ENCODE measurements at places on chromosomes 1 and 21. TPM values are rescaled to one million over a fixed set of nuclear protein-coding genes. Genes with fewer than 3 reads are reported as not detected.
A peak's percentile ranks its signal among the peaks of the same experiment; 100 is the strongest.

The DIPK1A gene
- total RNA-seq = 12.7 TPM

- no peak overlapping the region for H3K4me3 ChIP-seq
- DNase-seq = no peak
- no peaks in the 10 kb centered on the region for H3K36me3 ChIP-seq
- no peak overlapping the region for H3K27ac ChIP-seq
These were observed 97.3 kb downstream of the PSMG1 start for GRCh38 chr21:39085843-39086405.

- H3K36me3 ChIP-seq = no peaks in the 10 kb centered on the region
- no peak overlapping the region for H3K4me3 ChIP-seq
- no peak overlapping the region for H3K27ac ChIP-seq
- no peak for DNase-seq
- H3K4me1 ChIP-seq = no peaks in the 10 kb centered on the region
- peaks cover 55% of the 10 kb centered on the region for H3K27me3 ChIP-seq
These were observed 96.0 kb downstream of the FOXD2 start for GRCh38 chr1:47533793-47534328.

- H3K36me3 ChIP-seq = no peaks in the 10 kb centered on the region
- H3K4me1 ChIP-seq = no peaks in the 10 kb centered on the region
- no peak overlapping the region for H3K27ac ChIP-seq
These were observed 210.2 kb downstream of the LRRC7 start for GRCh38 chr1:69777971-69778370.

DNA sequence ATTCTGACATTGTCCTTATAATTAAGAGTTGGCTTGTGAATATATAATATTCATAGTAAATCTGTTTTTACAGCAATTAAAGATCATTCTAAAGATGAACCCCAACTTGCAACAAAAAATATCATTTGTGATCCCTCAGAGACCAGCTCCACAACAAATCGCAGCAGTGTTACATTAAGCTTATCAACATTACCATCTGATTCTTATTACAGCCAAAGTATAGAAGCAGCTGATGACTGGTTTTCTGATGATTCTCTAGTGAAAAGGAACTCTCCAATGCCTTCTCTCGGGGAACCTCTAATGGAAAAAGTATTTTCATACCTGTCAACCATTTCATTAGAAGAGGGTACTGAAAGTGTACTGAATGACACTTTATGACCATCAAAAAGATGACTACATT, 45.4 kb downstream of the C1orf185 start:
- no peaks in the 10 kb centered on the region for H3K36me3 ChIP-seq
- H3K27me3 ChIP-seq = peaks cover 19% of the 10 kb centered on the region
- no peak overlapping the region for H3K4me3 ChIP-seq
- no peaks in the 10 kb centered on the region for H3K4me1 ChIP-seq

The CACNA1S gene
- not detected for total RNA-seq

The FAM151A gene
- total RNA-seq = not detected

The OR2T29 gene
- not detected for total RNA-seq

The S100A14 gene
- total RNA-seq = not detected

DNA sequence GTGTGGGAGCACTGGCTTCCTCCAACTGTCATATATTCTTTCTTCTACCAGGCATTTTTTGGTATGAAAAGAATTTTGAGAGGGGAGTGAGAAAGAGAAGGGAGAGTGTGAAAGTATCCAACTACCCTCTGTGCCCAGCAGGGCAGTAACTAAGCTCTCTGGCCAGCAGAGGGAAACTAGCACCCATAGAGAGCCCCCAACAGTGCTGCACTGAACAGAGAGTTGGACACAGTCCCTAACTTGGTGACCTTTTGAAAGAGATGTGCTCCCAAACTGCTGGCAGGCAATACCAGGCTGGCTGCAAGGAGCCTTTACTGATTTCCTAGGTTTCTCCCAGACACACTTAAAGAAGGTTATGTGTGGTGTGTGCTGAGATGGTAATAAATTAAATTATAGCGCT, 118.8 kb upstream of the PBX1 start:
- no peak overlapping the region for H3K4me3 ChIP-seq
- no peak for DNase-seq
- no peaks in the 10 kb centered on the region for H3K27me3 ChIP-seq
- no peaks in the 10 kb centered on the region for H3K4me1 ChIP-seq
- no peaks in the 10 kb centered on the region for H3K36me3 ChIP-seq

DNA sequence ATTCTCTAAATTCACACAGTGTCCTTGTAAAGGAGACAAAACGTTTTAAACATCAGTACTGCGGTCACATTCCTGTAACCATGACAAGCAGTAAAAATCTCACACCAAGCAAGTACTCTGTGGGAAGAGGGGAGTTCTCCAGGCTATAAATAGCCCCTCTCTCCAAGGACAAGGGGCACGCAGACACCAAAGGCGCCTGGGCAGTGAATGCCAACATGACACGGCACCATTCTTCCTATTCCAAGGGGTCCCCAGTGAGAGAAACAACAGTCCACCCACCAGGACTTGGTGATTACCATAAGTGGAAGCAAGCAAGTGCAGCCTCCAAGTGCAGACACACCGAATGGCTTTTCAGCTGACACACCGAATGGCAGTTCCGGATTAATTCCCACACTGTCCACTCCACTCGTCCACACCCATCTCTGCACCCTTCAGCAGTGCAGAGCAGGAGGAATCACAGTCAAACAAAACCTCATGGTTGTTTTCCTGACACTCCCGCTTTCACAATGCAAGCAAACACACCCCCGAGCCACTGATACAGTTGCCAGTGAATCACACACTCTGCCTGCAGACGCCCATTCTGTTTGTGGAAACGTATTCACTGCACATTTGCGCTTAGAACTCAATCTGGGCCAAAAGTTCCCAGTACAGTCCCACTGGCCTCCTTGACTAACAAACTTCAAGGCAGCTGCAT, 1.8 kb downstream of the PTTG1IP start:
- H3K4me1 ChIP-seq = peaks cover 78% of the 10 kb centered on the region
- no peaks in the 10 kb centered on the region for H3K27me3 ChIP-seq
- no peak for DNase-seq
- peaks cover 29% of the 10 kb centered on the region for H3K36me3 ChIP-seq

GRCh38 chr21:33418691-33419090, 15.5 kb downstream of the IFNGR2 start:
- H3K36me3 ChIP-seq = peaks cover 3% of the 10 kb centered on the region
- no peaks in the 10 kb centered on the region for H3K4me1 ChIP-seq
- no peak overlapping the region for H3K4me3 ChIP-seq
- H3K27ac ChIP-seq = no peak overlapping the region

DNA sequence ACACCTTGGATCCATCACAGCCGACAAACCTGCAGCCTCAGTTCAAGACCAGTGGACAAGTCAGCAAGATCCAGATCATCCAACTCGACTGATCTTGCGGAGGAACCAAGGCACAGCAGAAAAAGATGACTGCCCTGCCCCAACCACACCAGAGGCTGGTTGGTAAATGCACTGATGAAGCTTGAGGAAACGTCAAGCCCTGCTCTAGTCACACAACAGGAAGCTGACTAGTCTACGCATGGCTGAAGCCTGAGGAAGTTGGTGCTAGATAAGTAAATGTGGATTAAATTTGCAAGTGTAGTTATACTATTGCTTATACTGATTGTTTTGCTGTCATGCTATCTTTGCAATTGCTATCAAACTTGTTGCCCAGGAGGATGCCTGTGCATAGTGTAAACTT, 89.0 kb downstream of the LIPI start:
- H3K4me1 ChIP-seq = peaks cover 3% of the 10 kb centered on the region
- no peak overlapping the region for H3K4me3 ChIP-seq
- no peaks in the 10 kb centered on the region for H3K27me3 ChIP-seq
- no peaks in the 10 kb centered on the region for H3K36me3 ChIP-seq
- H3K27ac ChIP-seq = no peak overlapping the region

DNA sequence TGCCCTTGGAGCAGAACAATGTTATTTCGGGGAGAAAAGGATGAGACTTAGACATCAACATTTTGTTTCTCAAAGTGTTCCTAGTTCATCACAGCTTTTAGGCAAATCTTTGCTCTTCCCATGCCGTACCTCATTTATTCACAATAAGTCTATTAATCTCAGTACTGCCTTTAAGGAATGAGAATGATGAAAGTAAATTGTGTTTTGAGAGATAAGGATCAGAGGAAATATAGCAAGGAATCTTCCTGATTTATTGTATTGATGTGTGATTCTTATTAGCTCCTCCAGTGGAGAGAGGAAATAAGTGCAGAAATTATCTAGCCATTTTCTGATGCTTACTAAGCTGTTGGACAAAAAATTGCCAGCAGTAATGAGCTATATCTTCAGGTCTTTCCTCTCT, 2.0 kb downstream of the POLR3C start:
- DNase-seq = no peak
- H3K4me1 ChIP-seq = peaks cover 40% of the 10 kb centered on the region
- peak overlapping the region; percentile 99 for H3K4me3 ChIP-seq
- H3K36me3 ChIP-seq = peaks cover 56% of the 10 kb centered on the region
- H3K27me3 ChIP-seq = no peaks in the 10 kb centered on the region

GRCh38 chr1:88684482-88685258, 597 bp downstream of the PKN2 start:
- H3K4me3 ChIP-seq = peak overlapping the region; percentile 99
- peak; percentile 66 for DNase-seq
- peaks cover 25% of the 10 kb centered on the region for H3K4me1 ChIP-seq
- H3K27me3 ChIP-seq = no peaks in the 10 kb centered on the region
- peak overlapping the region; percentile 93 for H3K27ac ChIP-seq

The IL6R gene
- 16.0 TPM for total RNA-seq

- no peaks in the 10 kb centered on the region for H3K4me1 ChIP-seq
- H3K36me3 ChIP-seq = no peaks in the 10 kb centered on the region
- DNase-seq = no peak
- H3K27ac ChIP-seq = no peak overlapping the region
- no peak overlapping the region for H3K4me3 ChIP-seq
These were observed 23.3 kb downstream of the NGF start for GRCh38 chr1:115314765-115315164.

The DCDC2B gene
- not detected for total RNA-seq

The SLAMF9 gene
- not detected for total RNA-seq

The DSCAM gene
- not detected for total RNA-seq

DNA sequence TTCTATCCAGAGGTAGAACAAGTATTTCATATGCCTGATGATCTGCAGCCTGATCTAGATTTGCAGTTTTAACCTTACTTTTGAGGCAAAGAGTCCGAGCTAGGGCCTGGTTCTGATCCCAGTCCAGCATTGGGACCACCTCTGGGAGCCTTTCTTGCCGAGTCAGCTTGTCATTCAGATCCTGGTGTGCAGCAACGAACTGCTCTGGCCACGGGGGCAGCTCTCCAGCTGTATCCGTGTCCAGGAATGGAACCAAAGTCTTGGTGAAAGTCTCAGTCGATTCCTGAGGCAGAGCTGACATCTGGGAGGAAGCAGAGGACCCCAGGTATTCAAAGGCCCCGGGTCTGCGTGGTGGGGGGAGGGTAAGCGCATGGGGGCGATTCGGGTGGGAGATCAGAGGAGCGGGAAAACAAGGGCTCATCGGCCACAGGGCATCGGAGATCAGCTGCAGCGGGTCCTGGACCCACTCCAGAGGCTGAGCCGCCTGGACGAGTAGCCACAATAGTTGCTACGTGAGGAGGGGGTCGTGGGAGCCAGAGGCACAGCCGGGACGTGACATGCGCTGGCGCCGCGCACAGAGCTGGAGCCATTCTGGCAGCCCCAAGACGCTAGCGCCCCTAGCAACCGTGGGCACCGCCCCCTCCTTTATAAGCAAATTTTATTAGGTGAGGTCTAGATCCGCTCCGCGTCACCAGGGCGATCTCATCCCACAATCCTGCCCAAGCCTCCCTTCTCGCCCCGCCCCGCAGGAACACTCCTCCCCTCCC, 32.4 kb upstream of the BSDC1 start:
- H3K4me3 ChIP-seq = no peak overlapping the region
- DNase-seq = no peak
- H3K4me1 ChIP-seq = no peaks in the 10 kb centered on the region
- no peaks in the 10 kb centered on the region for H3K36me3 ChIP-seq
- H3K27ac ChIP-seq = no peak overlapping the region

DNA sequence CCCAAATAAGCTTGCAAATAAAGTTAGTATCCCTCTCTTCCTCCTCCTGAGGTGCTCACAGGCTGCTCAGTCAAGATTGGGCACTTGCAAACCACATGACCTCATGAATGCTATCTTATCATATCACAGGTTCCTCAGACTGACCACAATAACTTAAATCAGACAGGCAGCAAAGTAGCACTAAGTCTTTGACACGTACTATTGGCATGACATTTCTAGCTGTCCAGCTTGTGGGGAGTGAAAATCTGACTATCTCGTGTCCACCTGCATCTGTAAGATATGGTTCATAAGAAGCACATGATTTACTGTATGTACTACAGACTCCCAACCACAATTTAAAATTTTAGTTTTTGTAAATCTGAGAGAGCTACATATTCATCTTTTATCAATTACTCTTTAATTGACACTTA, 58.0 kb upstream of the GFI1 start:
- H3K4me3 ChIP-seq = no peak overlapping the region
- H3K36me3 ChIP-seq = peaks cover 46% of the 10 kb centered on the region
- DNase-seq = no peak
- H3K27ac ChIP-seq = no peak overlapping the region
- peaks cover 50% of the 10 kb centered on the region for H3K4me1 ChIP-seq

DNA sequence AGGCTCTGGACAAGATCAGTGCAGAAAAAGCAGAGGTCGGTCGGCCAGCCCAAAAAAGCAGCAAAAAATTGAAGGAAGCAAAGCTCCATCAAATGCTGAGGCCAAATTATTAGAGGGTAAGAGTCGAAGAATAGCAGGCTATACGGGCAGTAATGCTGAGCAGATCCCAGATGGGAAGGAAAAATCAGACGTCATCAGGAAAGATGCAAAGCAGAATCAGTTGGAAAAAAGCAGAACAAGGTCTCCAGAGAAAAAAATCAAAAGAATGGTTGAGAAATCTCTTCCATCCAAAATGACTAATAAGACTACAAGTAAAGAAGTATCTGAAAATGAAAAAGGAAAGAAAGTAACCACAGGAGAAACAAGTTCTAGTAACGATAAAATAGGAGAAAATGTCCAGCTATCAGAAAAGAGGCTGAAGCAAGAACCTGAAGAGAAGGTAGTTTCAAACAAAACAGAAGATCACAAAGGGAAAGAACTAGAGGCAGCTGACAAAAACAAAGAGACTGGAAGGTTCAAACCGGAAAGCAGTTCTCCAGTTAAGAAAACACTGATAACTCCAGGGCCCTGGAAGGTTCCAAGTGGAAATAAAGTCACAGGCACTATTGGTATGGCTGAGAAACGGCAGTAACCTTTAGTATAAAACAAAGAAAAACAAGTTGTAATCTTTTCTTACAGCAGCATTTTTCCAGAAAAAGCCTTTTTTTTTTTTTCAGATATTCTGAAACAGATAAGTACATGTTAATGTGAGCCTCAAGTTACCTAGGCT, 75.7 kb downstream of the PHTF1 start:
- DNase-seq = no peak
- H3K4me3 ChIP-seq = no peak overlapping the region
- H3K27ac ChIP-seq = no peak overlapping the region

DNA sequence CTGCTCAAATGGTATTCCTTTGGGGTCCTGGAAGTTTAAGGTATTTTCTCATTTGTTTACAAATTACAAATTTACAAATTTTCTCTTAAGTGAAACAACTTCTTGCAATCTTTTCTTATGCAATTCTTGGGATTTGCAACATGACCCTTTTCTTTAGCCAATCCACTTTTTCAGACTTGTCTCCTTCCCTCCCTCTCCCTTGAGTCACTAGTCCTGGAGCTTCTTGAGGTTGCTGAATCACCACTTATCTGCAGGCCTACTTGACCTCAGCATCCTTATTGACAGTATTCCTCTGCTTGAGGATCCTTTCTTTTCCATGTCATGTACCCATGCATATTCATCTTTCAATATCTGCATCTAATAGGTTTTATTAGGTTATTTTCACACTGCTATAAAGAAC, 302.8 kb upstream of the ADAMTS5 start:
- H3K27me3 ChIP-seq = no peaks in the 10 kb centered on the region
- no peak overlapping the region for H3K27ac ChIP-seq
- DNase-seq = no peak
- H3K4me1 ChIP-seq = no peaks in the 10 kb centered on the region
- H3K4me3 ChIP-seq = no peak overlapping the region
